ENCODE measurements at places on chromosomes 7 and 10.

GRCh38 chr10:103595933-103596726 lies 102.6 kb downstream of the NEURL1 start:
- no peak for DNase-seq

DNA sequence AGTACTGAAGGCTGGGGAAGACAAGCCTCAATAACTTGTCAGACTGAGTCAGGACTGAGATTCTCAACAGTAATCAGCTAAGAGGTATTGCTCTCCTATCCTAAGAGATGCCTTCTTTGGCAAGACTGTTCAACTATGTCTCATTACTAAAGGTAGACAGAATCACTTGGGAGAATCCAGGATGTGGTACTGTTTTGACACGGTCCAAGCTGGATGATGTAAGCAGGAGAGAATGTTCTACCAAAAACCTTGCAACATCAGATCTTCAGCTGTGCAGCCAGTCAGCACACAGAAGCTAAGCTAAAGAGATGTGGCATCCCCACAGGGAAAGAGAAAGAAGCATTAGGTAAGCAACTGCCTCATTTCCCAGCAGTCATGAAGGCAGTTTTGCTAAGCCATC lies 391.4 kb downstream of the NRG3 start:
- DNase-seq: no peak

GRCh38 chr7:97639036-97639435 lies 92.8 kb upstream of the TAC1 start:
- DNase-seq: no peak

DNA sequence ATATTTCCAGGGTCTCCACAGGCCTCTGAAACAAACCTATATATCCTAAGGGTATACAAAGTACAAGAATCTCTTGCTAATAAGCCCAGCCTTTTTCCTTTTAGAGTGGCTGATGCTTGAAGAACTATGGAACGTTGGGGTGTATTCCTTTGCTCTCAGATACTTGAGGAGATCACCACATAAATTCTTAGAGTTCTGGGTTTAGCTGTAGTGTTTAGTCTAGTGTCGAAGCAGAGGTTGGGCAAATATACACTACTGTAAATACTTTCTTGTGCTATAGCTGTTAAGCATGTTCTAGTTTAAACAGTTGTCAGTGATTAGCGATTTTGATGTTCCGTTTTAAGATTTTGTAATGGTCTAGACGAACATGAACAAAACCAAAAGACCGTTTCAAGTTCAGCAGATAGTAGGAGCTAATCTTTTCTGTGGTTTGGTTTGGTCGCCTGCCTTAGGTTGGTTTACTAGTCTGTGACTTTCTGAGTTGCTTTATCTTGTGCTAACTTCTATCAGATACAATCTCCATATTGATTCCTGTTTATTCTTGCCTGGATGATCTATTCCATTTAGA lies 229.6 kb downstream of the NSUN6 start:
- DNase-seq: no peak

GRCh38 chr7:124263232-124263827 lies 230.5 kb upstream of the TMEM229A start:
- no peak for DNase-seq

- DNase-seq: peak; percentile 37
Measured at GRCh38 chr10:11197266-11197712, 179.6 kb downstream of the CELF2 start.

DNA sequence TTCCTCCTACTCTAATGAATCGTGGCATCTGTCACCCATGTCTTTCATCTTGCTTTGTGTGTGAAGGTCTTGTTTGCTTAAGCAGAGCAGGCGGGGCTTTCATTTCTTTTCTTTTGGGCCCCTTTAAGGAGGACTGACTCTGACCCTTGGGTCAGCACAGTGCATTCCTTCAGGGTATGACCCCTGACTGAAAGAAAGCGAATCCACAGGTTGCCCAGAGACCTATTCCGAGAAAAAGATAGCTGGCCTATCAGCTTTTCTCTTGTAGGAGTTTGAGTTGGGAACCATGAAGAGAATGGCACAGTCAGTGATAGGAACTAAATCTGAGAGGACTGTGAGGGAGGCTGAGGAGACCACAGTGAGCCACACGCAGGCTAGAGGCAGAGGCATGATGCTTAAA lies 193.2 kb upstream of the CDCA7L start:
- no peak for DNase-seq

DNA sequence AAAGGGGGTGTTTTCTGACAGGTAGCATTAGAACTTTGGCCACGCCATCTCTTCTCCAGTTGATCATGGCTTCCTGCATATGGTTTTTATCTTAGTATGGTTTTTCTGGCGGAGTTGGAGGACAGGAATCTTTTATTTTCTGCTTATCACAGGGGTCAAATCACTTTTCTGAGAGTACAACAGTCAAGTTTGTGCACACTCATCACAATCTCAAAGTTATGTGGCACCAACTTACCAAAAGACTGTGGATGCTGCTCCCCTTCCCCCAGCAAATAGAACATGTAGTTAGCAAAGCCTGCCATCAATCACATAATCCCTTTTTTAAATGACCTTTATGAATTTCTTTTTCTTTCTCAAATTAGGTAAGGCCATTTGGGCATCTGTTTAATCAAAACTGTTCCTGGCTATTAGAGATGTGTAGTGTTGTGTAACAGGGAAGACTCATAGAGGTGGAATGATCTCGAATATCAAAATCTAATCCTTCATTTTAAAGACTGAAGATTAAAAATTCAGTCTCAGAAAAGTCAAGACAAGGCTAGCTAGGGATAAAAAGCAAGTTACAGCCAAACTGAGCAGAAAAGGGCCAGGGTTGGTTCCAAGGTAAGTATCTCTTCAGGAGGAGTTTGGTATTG lies 3.8 kb upstream of the CH25H start:
- peak; percentile 7 for DNase-seq

DNA sequence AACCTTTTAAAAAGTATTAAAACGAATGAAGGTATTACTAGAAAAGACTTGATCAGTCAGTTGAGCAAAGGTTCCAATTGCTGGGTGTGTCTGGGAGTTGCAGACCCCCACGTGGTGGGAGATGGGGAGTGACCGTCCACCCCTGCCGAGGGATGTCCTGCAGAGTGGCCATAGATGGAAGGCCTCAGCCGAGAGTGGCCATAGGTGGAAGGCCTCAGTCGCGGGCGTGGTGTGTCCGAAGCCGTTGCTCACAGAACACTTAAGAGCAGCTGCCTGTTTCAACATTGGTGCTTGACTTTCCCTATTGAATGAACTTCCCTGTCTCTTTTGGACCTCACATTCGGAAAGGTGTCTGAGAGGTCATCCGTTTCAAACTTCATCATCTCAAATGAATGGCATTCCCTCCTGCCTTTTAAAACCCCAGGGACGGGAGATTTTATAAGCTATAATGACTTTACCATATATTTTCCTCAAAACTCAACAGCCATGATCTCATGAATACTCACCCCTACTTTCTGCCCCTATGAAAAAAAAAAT lies 69.4 kb downstream of the CAMK1D start:
- DNase-seq: no peak

- DNase-seq: no peak
Measured at GRCh38 chr7:71627651-71628050, 495.7 kb downstream of the GALNT17 start.

DNA sequence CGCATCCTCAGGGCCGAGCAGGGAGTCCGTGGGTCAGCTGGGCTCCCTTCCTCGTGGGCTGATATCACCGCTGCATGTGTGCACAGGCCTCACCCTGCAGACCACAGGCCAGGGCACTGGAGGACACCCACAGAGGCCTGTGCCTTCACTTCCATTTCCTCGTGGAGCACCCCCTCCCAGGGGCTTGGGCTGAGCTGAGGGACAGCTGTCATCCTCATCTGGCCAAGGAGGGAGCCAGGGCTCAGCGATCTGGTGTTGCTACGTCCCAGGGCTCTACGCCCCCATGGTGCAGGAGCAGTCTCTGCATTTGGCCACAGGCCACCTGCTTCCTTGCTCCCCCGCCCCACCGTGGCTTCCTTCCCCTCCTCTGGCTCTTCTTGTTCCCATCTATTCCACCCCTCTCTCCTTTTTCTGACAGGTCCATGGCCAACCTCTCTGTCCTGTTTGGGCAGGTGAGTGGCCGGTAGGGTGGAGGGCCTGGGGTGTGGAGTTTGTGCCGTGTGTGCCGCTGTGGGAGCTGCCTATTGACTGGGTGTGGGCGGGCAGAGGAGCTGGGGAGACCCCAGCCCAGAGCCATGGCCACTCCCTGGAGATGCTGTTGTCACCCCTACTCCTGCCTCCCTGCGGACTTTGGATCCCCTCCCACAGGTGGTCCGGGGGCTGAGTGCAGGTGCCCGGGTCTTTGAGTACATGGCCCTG lies 8.3 kb upstream of the ASIC3 start:
- no peak for DNase-seq

DNA sequence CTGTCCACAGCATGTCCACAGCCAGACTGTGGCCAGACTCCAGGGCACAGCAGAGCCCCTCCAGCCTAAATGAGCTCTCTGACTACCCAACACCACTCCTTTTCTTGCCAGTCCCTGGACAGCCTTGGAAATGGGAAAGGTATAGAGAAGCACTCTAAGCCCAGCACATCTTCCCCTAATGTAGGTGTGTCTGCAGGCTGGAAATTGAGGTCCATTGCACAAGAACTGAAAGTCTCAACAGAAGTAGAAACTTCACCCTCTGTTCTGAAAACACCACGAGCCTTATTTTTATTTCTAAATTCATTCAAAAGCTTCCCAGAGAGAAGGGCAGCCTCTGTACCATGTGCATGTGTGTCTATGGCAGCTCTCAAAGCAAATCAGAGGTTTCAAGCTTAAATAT lies 3.7 kb upstream of the KCNMA1 start:
- no peak for DNase-seq

GRCh38 chr7:108311446-108312168 lies 144.6 kb downstream of the NRCAM start:
- no peak for DNase-seq

DNA sequence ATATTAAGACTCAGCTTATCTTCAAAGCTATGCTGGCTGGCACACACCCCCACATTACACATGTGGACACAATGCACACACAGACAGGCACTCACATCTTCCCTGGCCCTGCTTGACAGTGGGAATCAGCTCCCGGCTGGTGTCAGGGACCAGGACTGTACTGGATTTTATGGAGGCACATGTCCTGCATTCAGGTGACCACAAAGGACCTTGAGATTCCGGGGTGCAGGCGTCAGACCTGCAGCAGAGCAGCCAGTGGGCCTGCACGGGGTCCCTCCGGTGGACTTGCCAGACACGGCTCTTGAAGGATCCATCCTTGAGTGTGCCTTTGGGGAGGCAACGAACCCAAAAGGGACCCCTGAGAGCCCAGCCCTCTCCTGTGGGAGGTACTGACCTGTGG lies 1.9 kb downstream of the CNPY1 start:
- DNase-seq: no peak

DNA sequence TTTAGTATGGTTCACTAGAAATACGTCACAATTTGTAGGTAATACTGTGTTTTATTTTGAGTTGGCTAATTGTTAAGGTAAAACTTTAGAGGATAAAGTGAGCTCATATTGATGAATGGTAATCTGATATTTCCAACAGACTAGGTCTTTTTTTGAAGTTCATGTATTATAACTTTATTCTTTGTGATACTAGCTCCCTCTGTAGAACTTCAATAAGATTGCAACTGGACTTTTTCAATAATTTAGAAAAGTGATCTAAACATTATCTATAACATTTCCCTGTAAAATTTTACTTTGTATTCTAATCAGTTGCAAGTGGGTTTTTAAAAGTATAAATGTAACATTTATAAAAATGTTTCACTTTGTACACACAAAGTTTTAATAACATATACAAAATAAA lies 83.5 kb downstream of the ADK start:
- peak; percentile 38 for DNase-seq

GRCh38 chr10:76298329-76298728 lies 866.9 kb downstream of the LRMDA start:
- DNase-seq: no peak

All from AG08395 (cell line).